ENCODE measurements at places on chromosomes 6 and 20. TPM values are rescaled to one million over a fixed set of nuclear protein-coding genes. Genes with fewer than 3 reads are reported as not detected.

The CD164 gene
- 220 TPM for total RNA-seq

The RSPH9 gene
- not detected for total RNA-seq

The HLA-DOB gene
- not detected for total RNA-seq

The HLA-G gene
- 0.41 TPM for total RNA-seq

Data from endothelial cell (in vitro differentiated cells).